ENCODE measurements at places on chromosomes 12 and 14.

- DNase-seq = no peak
Observed at GRCh38 chr12:50923361-50924130, 28.8 kb upstream of the HIGD1C start.

- DNase-seq = no peak
Observed at GRCh38 chr14:102775855-102776760, 1.1 kb upstream of the TRAF3 start.

GRCh38 chr12:5817246-5817645 is 127.8 kb downstream of the ANO2 start:
- no peak for DNase-seq

DNA sequence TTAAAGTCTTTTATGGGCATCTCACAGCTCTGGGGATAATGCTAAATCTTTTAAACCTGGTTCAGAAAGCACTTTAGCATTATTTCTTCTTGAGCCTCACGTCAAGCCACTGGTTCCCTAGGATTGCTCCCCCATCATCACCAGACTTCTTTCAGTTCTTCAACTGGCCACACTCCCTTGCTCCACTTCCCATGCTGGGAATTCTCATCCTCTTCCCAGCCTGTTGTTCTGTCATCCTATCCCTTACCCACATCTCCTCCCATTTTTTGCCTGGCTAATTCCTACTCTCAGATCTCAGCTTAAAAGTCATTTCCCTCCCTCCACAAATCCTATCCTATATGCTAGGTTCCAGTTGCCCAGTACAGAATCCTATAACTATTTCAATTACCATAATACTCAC is 14.4 kb downstream of the FERMT2 start:
- no peak for DNase-seq

DNA sequence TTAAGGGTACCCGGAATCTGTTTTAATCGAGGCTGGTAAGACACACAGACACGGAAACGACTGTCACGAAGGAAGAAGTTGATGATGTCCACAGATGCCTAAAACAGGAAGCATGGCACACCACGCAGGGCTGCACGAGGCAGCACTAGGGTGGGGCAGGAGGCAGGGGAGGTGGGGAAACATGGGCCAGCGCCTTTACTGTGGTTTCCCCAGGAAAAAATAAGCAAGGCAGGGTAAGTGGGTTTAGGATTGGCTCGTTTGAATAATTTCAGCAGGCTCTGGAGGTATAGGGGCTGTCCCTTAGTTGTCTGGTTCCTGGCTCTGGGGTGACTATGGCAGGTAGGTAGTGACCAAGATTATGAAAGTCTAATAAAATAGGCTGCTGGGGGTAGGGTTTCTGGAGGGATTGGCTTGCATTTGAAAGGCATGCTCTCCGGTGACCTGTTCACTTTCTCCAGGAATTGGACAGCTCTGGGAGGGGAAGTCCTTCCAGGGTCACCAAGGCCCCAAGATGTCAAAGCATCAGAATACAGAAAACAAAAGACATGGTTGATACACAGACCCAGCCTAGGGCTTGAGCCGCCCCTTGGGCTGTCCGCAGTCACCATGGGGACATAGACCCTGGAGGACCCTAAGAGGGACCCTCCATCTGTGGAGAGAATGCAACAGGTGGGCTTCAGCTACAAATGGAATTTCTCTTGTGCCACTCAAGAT is 35.3 kb downstream of the MAP1LC3B2 start:
- peak; percentile 59 for DNase-seq

- DNase-seq = peak; percentile 83
Observed at GRCh38 chr12:123388177-123388950, 4.4 kb downstream of the KMT5A start.

- peak; percentile 72 for DNase-seq
Observed at GRCh38 chr12:30795410-30796312, 40.9 kb upstream of the CAPRIN2 start.

GRCh38 chr14:99698642-99699041 is 14.5 kb downstream of the CYP46A1 start:
- DNase-seq = no peak

GRCh38 chr14:99035712-99036610 is 236.0 kb downstream of the BCL11B start:
- DNase-seq = peak; percentile 93

- no peak for DNase-seq
Observed at GRCh38 chr12:52045794-52046199, 5.4 kb upstream of the NR4A1 start.

GRCh38 chr14:89807151-89807550 is 147.4 kb downstream of the EFCAB11 start:
- DNase-seq = no peak

GRCh38 chr12:15546102-15546701 is 223.9 kb downstream of the PTPRO start:
- DNase-seq = no peak

GRCh38 chr14:63438065-63438757 is 105.0 kb downstream of the PPP2R5E start:
- DNase-seq = peak; percentile 53

- DNase-seq = no peak
Observed at GRCh38 chr12:132675757-132676432, 11.2 kb downstream of the POLE start.

- no peak for DNase-seq
Observed at GRCh38 chr14:29721586-29721985, 206.1 kb downstream of the PRKD1 start.

GRCh38 chr12:52004042-52004648 is 2.6 kb upstream of the TAMALIN start:
- DNase-seq = peak; percentile 47

DNA sequence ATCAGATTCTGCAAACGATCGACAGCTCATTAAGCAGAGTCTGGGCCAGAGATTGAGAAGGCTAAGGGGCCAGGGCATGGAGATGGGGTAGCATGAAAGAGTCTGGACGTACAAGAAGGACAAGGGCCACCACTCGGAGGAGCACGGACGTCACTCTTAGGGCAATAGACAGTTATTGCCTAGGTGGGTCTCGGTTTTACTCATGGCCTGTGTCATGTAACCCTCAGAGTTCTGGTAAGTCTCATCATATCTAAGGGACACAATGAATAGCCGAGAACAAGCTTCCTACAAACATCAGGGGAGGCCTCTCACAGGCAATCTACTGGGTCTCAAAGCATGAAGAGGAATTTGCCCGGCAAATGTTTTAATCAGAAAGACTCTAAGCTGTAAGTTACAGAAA is 30.4 kb upstream of the ITPK1 start:
- DNase-seq = no peak

GRCh38 chr14:31717294-31718085 is 156.3 kb downstream of the NUBPL start:
- DNase-seq = no peak

GRCh38 chr14:59199205-59199604 is 10.7 kb downstream of the DAAM1 start:
- no peak for DNase-seq

GRCh38 chr14:50388256-50388931 is 8.3 kb downstream of the CDKL1 start:
- no peak for DNase-seq

DNA sequence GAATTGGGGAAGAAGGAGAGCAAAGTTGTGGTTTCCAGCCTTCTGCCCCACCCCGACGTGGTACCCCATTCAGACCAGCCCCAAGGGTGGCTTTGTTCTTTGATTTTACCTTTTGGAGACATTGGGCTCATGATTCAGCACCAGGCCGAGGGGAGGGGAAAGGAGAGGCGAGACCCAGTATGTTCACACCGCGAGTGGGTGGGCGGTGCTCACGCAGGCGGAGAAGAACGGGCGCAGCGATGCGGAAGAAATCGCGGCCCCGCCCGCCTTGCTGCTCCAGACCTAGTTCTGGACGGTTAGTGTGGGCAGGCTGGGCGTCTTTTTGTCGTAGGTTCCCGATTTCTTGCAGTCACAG is 963 bp downstream of the ATL1 start:
- DNase-seq = peak; percentile 87

DNA sequence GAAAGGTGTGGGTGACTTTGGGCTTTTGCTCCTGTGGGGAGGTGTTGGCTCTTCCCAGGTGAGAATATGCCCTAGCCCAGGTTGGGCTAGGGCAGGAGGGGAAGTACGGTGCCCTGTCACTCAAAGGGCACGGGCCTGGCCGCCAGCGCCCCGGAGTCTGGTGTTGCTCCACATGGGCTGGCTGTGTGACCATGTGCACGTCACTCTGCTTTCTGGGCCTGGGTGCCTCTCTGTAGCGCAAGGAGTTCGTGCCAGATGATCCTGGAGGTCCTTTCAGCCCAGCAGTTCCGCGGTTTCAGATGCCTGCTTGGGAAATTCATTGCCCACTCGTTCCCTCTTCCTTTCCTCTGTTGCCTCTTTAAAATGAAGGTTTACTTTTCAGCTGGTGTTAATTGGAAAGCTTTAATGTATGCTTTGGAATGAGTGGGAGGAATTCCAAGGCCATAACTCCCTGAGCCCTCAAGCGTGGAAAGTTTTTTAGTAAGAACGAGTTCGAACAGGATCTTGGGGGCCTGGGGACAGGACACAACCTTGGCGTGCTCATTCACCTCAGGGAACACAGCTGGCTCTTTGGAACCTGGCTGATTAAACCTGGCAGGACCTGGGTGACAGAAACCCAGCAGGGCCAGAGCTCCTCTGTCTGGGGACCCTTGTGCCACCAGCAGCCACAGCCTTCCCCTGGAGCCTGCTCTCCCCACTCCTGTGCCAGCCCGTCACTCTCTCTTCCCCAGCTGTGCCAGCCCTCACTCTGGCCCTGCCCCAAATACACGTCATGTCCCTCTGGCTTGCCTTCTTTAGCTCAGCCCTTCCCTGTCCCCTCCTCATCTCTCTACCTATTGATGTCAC is 42.8 kb downstream of the TSPAN9 start:
- peak; percentile 54 for DNase-seq

DNA sequence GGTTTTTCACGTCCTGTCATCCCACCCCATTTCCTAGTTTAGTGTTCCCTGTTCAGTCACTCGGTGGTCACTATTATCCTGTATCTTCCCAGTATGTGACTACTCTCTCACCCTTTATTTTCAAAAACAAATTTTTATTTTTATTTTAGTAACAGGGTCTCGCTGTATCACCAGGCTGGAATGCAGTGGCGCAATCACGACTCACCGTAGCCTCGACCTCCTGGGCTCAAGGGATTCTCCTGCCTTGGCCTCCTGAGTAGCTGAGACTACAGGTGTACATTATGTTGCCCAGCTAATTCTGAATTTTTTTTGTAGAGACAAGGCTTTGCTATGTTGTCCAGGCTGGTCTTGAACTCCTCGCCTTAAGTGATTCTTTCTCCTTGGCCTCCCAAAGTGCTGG is 20.1 kb upstream of the PRICKLE1 start:
- peak; percentile 15 for DNase-seq

DNA sequence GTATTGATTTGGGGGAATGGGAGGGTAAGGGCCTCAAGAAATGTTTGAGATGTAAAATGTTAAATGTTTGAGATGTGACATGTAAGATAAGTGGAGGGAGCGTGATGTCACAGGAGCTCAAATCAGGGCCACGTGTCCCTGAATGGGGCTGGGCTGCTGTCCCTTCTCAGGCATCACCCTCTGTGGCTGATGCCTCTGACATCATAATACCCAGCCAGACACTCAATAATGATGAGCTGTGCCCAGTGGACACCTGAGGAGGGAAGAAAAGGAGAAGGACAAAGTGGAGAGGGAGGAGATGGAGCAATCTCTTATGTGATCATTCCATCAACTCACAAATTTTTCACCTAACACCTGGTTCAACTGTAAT is 120.8 kb downstream of the SAMD4A start:
- peak; percentile 69 for DNase-seq

Data from psoas muscle (tissue), 8 donors.